Upper lobe of right lung (tissue), 1 donor: ENCODE measurements at places on chromosomes 5 and 9.

GRCh38 chr5:142053426-142054151 lies 40.8 kb upstream of the GNPDA1 start:
- DNase-seq, result no peak

DNA sequence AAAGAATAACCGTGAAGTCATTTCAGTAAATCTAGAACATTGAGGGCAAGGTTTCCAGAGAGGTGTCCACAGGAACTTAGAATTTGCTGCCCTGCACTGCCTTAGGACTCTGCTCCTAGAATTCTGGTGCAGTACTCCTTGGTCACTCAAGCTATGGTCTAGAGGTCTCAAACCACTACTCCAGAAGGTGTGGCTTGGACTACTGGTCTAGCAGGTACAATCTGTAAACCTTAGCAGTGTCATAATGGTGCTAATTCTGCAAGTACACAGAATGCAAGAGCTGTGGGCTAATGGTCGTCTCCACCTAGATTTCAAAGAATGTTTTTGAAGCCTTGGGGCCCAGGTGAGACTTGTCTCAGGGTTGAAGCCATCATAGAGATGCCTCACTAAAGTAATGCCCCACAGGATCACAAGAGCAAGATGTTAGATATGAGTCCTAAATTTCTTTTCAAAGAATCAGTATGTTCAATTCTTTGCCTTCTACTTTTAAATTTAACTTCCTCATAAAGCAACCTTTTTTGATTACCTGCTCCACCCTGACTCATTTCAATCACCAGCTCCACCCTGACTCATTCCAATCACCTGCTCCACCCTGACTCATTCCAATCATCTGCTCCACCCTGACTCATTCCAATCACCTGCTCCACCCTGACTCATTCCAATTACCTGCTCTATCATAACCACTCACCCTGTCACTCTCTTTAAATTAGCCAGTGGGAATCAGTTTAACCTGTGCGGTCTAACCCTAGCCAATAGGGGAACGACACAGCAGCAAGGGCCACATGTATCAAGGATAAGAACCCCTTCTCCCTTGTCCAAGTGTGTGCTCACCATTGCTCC lies 1111.8 kb upstream of the ACO1 start:
- DNase-seq, result no peak

GRCh38 chr5:132183723-132184122 lies 43.9 kb downstream of the P4HA2 start:
- DNase-seq, result no peak

- DNase-seq, result no peak
Measured at GRCh38 chr9:77879437-77879943, 152.1 kb downstream of the GNAQ start.

- DNase-seq, result no peak
Measured at GRCh38 chr5:105033637-105034400, 1471.2 kb upstream of the NUDT12 start.

DNA sequence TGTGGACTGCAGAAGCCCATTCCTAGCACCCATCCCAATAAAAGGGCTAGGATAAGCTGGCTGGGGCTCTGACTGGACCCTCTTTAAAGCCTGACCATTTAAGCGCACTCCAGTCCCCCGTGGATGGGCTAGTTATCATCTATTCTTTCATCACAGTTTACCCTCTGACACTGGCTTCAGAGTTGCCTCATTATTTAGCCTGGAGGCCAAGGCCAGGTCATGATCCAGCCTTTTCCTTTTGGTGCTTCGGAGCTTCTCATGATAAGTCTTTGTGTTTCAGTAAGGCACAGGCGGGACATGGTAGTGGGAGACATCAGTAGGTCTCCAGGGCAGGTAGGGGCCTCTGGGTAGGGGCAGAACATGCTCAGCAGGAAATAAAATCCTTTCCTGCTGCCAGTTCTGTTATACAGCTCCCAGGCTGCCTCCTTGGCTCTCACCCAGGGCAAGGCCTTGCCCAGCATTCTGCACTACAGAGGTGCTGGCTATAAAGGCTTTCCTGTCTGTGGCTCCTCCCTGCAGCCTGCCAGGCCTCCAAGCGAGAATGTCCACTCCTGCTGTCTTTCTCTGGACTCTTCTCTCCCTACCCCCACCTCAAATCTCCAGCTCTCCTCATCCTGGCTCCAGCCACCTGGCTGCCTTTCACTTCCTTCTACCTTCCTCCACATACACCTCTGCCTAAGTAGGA lies 128.8 kb downstream of the FSTL4 start:
- DNase-seq, result no peak

GRCh38 chr5:149411738-149412519 lies 32.8 kb upstream of the IL17B start:
- peak; percentile 23 for DNase-seq

- no peak for DNase-seq
Measured at GRCh38 chr5:144156767-144157171, 13.7 kb downstream of the YIPF5 start.

DNA sequence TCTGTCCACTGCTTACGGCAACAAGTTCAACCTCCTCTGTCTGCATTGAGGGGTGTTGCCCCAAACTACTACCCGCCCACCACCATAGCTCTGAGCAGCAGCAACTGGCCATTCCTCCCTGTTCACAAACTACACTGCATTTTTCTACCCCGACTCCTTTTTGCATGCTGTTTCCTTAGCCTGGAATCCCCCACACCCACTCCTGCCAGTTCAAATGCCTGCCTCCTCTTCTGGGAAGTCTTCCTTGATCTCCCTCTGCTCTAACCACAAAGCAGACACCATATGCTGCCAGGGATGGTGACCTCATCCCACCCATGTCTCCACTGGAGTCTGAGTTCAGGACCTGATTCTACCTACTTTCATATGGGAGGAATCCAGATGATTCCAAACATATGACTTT lies 13.3 kb downstream of the ALDH1B1 start:
- DNase-seq, result no peak
